Activated CD4-positive, alpha-beta T cell treated with anti-CD3 and anti-CD28 coated beads, Interleukin-2, amount 50 U/mL, for 4 hours (primary cell): ENCODE measurements at places on chromosomes 11 and 22.

DNA sequence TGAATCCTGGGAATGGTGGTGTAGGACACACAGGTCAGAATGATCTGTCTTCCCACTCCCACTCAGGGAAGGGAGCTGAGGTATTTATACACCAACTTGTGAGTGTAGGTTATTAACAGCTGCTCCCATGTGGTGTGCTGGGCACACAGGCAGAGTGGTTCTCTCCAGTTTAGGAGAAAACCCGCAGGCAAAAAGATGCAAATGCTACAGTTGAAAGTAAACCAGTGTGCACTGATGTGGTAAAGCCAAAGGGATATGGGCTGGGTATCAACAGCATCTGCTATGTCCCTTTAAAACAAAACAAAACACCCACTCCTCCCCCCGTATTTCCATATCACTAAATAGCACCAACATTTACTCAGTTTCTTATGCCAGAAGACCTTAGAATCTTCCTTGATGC lies 75.4 kb upstream of the SYT13 start:
- DNase-seq, result no peak

- DNase-seq, result no peak
Observed at GRCh38 chr11:129374993-129375750, 476 bp upstream of the BARX2 start.

- no peak for DNase-seq
Observed at GRCh38 chr22:50276143-50276542, 6.0 kb upstream of the MAPK11 start.

GRCh38 chr11:72735495-72736027 lies 16.6 kb downstream of the ARAP1 start:
- DNase-seq, result no peak

DNA sequence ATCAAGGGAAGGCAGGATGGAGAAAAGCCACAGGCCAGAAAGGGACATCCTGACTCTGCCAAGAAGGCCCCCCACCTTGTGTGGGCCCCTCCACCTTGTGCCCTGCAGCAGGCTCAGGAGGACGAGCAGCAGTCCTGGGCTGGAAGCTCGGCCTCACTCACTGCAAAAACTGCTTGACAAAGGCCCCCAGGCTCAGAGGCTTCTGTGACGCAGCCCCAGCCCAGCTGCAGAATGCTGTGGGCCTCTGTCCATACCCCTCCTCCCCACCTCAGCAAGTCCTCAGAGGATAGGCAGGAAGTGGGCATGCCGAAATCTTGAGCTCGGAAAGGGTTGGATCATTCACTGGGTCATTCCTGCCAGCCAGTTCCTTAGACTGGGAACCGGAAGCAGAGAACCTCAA lies 61.9 kb downstream of the NRXN2 start:
- DNase-seq, result no peak

DNA sequence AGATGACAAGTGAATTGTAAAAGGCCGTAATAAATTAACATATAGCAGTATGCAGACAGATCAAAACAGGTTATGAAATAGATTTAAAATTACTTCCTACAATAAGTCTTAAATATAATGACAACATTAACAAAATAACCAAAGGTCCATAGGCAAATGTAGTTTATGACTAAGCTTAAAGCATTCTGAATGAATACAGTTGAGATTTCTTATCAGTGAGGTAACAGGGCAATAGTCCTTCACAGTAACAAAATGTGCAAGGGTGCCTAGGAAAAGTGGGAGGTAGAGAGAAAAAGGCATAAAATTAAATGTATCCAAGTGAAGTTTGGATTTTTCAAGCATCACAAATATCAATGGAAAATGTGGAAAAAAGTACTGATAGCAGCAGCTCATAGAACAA lies 20.9 kb upstream of the P4HA3 start:
- no peak for DNase-seq

GRCh38 chr22:17441326-17441725 lies 72.1 kb downstream of the CECR2 start:
- DNase-seq, result no peak

GRCh38 chr11:73566422-73566821 lies 31.5 kb downstream of the FAM168A start:
- no peak for DNase-seq

DNA sequence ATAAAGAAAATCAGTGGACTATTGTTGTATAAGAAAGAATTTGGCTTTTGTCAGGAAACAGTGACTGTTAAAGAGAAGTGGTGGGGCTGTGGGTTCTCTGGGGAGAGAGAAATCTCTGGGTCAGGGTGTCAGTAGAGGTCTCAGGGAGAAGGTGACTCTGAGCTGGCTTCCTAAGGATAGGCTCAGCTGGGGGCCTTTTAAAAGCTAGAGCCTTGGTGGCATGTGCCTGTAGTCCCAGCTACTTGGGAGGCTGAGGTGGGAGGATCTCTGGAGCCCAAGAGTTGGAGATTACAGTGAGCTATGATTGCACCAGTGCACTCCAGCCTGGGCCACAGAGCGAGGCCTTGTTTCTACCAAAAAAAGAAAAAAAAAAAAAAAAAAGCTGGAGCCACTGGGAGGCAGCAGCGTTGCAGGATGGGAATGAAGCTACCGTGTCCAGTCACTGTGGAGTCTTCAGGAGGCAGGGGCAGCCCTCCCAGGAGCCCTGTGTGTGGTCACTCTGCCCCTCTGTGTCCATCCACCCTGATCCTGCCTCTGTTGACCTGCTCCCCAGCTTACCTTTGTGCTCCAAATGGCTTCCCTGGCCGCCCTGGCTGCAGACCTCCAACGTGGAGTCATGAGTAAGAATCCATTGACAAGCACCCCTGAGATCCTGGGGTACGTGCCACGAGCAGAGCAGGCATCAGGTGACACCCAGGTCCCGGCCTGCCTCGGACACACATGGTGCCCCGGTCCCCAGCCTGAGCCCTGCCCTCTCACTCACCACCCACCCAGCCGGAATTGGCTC lies 5.4 kb upstream of the MIF start:
- no peak for DNase-seq

DNA sequence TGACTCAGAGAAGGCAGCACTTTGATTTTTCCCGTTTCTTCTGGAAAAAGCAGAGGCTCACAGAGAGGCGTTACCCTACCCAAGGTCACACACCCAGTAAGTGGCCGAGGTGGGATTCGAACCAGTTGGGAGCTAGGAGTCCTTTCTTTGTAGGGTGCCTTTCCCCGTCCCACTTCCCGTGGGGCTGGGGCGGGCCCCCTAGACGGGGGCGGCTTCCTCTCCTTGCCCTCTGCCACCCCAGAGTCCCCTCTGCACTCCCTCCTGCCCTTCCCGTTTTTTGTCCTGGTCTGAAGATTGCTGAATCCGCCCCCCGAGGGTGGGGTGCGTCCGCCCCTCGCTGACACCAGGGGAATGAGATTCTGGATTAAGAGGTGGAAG lies 747 bp downstream of the TPCN2 start:
- DNase-seq, result no peak

GRCh38 chr11:80103142-80103859 lies 662.5 kb upstream of the TENM4 start:
- DNase-seq, result no peak

- no peak for DNase-seq
Observed at GRCh38 chr11:65849366-65849765, 8.6 kb downstream of the CFL1 start.

DNA sequence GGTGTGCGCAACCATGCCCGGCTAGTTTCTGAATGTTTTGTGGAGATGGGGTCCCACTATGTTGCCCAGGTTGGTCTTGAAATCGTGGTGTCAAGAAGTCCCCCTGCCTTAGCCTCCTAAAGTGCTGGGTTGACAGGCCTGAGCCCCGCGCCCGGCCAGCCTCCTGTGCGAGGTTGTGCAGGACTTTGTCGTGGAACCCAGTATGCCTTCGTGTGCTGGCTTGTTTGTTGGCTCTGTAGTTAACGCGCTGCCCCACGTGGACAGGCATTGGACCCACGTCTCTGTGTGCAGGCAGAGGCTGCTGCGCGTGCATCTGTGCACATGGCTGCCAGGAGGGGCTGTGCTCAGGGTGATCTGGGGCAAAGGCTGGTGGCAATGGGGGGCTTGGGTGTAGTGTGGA lies 33.9 kb upstream of the ZNF195 start:
- DNase-seq, result no peak

GRCh38 chr22:49036513-49036912 lies 791.2 kb downstream of the BRD1 start:
- DNase-seq, result no peak

DNA sequence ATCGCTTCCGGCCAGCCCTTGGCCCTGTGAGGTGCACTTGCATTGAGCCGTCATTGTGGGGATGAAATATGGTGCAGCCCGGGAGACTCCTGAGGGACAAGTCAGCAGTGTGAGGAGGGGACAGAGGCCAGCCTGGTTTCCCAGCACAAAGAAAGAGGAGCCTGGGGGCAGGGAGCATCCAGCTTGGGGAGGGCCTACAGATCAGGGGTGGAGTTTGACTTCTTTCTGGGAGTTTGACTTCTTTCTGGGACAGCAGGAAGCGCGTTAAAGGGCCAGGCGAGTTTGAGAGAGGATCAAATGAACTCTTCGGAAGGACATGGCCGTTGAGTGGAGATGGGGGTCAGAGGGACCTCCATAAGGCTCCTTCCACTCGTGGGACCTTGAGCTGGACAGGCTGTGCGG lies 91.9 kb downstream of the LRRC32 start:
- no peak for DNase-seq

DNA sequence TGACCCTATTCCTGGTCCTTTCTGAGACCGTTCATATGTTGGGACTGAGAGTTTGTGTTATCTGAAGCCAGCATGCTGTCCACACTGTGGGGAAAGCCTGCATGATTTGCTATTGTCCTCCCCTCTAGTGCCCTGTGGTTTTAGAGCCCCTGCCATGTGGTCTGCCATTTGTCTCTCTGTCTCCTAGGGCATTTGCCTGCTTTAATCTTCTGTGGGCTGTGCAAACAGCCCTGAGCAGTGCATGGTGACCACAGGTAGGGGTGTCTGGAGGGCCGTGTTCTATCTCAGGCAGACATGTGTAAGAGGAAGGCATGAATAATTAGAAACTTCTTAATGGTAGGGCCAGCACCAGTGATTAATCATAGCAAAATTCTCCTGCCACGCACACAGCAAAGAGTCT lies 23.0 kb downstream of the AMPD3 start:
- no peak for DNase-seq

GRCh38 chr11:127027000-127027399 lies 26.4 kb upstream of the KIRREL3 start:
- DNase-seq, result no peak

GRCh38 chr11:92249156-92249753 lies 24.6 kb downstream of the FAT3 start:
- no peak for DNase-seq

DNA sequence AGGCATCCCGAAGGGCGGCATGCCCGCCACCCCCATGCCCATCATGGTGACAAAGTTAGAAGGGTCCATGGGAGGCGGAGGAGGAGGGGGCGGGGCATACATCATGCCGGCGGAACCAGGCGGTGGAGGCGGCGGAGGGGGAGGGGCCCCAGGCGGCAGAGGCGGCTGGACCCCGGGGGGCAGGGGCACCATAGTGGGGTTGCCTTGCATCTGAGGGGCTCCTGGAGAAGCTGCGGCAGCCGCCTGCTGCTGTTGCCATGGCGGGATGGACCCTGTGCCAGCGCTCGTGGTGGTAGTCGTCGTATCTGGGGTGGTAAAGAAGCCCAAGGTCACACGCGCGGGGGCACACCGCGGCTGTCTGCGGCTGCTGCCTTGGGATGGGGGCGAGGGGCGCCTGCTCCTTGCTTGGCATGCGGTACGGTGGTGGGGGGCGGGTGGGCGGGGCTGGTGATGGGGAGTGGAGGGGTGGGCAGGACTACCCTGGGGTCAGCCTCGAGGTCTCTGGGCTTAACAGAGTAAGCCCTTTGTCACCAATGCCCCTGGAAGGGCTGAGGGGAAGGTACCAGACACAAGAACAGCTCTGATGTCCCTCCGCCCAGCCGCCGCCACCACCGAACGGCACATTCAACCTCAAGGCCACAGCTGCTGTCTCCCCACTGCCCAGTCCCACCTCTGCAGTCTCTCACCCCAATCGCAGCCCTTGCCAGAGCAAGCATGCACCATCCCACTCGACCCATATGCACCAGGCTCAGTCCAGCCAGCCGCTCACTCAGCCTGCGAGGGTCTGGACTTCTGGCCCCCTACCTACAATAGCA lies 6.3 kb upstream of the PYGM start:
- no peak for DNase-seq

DNA sequence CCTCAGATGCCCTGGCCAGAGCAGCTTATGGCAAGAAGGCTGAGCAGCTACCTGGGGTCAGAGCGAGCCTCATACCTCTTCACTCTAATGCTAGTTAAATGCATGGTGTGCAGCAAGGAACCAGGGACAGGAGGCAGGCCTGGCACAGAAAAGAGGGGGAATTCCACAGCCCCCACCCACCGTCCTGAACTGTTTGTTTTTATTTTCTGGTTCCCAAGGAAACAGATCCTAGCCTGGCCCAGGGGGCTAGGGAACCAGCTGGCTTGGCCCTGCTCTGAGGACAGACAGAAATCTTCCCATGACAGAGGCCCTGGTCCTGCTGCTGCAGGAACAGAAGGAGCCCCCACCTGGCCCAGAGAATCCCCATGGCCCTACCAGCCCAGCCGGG lies 40.4 kb downstream of the SLCO2B1 start:
- no peak for DNase-seq

DNA sequence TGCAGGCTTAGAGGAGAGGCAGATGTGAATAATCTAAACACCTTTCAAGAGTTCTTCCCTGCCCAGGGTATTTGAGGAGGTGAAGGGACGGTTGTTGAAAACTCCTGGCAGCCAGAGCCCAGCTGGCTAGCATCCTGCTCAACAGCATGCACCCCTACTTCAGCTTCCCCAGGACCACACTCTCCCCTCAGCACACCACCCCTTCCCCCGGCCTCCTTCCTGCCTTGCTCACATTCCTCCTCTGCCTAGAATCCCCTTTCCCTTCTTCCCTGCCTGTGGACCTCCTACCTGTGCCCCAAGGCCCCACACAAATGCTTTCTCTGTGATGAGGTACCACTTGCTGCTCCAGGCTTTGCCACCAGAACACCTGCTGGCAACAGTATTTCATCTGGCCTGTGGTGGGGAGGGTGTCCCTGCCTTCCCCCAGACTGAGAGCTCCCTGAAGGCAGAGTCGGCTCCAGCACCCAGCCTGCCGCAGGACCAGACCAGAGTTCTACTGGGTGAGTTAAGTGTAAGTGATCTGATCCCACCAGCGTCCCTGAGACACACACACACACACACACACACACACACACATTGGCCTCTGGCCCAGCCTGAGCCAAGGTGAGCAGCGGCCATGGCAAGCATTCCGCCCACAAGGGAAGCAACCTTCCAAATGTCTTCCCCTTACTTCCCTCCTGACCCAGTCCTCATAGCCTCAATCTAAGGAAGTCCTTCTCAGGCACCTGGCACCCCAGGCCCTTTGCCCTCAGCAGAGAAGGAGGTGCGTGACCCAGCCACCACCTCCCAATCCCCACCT lies 79.5 kb downstream of the PDE2A start:
- DNase-seq, result no peak
